Right cardiac atrium (tissue), 5 donors: ENCODE measurements at places on chromosomes 11 and 22. TPM values are rescaled to one million over a fixed set of nuclear protein-coding genes. Genes with fewer than 3 reads are reported as not detected.

The FAM111B gene
- 0.17 TPM for total RNA-seq

The DBX1 gene
- not detected for total RNA-seq

The INSC gene
- total RNA-seq, result 0.91 TPM

The SLC3A2 gene
- total RNA-seq, result 40.2 TPM

The HBB gene
- total RNA-seq, result 190 TPM

The ANKK1 gene
- 0.23 TPM for total RNA-seq

The KRTAP5-1 gene
- not detected for total RNA-seq

The WDR74 gene
- total RNA-seq, result 25.2 TPM

The OR52I1 gene
- not detected for total RNA-seq

The EFCAB6 gene
- 1.7 TPM for total RNA-seq

The OR51F2 gene
- total RNA-seq, result not detected

The GAL gene
- total RNA-seq, result not detected

The PAMR1 gene
- total RNA-seq, result 9.3 TPM

The UEVLD gene
- 17.4 TPM for total RNA-seq

The XKR3 gene
- not detected for total RNA-seq

The ENTHD1 gene
- total RNA-seq, result not detected

The PGA5 gene
- 0.56 TPM for total RNA-seq

GRCh38 chr22:19396934-19397733 is 34.4 kb downstream of the HIRA start:
- DNase-seq, result no peak

DNA sequence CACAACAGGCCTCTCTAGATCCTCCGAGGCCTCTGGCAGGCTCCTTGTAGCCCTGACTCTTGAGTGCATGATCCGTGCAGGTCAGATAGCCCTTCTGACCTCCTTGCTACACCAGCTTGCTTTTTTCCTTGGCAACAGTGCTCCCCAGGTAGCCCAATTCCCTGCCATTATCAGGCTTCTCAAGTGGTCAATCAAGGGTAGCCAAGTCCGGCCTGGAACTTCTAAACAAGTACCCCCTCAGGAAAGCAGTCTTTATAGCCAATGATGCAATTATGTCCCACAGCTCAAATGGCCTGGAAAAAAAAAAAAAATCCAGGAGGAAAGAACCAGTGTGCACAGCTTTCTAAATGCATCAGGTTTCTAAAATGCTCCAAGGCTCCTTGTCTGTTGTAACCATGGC is 59.8 kb downstream of the TENM4 start:
- no peak for DNase-seq

DNA sequence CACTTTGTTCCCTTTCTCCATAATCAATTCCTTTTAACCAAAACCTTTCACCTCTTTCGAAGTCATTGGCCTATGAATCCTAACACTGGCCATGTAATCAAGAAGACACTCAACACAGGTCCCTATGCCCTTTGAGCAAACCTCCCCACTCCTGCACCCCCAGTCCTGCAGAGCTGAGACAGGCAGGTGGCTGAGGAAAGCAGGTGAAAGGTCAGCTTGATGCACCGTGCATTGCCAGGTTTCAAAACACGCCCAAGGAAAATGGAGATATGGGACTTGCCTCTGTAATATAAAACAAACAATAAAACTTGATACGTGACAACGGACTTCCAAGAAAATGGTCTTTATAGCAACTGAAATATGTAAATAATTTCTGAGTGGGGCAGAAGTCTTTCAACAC is 10.6 kb downstream of the CPT1A start:
- DNase-seq, result peak; percentile 14

DNA sequence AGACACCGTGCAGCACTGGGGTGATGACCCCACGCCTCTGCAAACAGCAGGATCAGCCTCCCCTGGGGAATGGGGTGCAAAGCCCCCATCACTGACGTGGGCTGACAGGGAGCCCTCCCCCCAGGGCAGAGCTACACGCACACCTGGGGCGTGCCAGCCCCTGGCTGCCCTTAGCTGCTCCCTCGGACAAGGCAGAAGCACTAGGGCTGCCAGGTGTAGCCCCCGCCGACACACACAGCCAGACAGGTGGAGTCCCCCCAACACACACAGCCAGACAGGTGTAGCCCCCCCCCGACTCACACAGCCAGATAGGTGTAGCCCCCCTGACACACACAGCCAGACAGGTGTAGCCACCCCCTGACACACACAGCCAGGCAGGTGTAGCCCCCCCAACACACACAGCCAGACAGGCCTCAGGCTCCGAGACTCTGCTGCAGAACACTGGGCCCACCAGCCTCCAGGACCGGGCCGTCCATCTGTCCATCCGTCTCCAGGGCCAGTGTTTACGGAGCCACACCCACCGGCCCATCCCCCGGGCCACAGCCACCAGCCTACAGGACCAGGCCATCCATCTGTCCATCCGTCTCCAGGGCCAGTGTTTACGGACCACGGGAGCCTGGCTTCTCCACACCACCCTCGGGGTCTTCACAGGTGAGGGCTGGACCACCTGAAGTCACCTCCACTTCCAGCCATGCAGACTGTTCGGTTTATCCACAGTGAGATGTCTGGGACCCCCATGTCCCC is 3.5 kb downstream of the ANO9 start:
- DNase-seq, result peak; percentile 50

DNA sequence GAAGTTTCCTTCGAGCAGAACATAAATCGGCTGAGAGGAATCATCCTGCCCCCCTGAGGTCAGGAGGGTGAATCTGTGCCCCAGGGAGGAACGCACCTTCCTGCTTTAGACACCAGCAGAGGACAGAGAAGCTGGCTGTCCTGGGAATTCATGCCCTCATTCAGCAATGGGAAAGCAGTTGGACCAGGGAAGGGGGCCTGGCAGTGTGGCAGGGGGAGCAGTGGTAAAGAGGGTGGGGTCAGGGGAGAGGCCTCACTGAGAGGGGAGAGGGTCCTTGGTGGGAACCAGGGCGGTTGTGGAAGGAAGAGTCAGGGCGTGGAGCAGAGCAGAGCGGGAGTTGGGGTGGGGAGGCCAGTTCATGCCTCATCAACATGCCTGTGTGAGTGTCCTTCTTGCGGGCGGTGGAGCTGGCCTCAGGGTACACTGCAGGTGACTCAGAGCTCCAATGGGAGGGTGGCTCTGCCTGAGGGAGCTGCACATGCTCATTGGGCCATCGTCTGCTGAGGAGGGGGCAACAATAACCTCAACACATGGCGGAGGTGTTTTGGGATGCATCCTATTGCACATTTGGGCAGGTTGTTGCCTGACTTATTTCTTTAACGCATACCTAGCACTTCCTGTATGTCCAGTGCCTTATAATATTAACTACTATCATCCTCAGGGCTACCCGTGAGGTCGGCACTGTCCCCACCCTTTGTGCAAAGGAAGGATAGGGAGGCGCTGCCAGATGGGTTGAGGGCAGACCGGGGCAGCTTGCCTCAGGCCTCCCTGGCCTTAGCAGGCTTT is 23.2 kb downstream of the MED15 start:
- no peak for DNase-seq

GRCh38 chr11:31417357-31417756 is 47.7 kb downstream of the DNAJC24 start:
- DNase-seq, result no peak

DNA sequence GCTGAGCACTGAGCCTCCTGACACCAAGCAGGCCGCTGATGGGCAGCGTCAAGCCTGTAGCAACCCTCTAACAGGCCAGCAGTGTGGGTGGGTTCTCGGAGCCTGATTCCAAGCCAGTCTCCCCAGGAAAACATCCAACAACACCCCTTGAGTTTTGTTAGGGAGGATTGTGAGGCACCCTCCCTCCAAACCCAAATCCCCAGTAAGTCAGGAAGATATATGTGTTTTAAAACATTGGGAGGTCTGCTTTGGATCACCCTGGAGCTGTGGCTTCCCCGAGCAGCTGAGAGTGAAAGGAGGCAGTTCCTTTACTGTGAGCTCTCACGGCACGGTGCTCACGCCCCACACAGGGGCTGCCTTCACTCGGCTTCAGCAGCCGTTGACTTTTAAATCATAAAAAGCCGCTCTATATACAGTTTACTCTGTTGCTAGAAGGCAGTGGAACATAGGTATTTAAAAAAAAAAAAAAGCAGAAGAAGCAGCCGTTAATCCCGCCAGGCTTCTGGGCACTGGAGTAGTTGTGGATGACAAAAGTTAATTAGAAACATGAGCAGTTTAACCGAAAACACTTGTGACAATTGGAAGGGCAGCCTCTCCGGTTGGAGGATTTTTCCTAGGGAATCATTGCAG is 218.6 kb downstream of the NAV2 start:
- peak; percentile 45 for DNase-seq

GRCh38 chr22:29435236-29436136 is 2.9 kb upstream of the RFPL1 start:
- no peak for DNase-seq

- no peak for DNase-seq
Observed at GRCh38 chr11:107265591-107266121, 192.0 kb downstream of the CWF19L2 start.

DNA sequence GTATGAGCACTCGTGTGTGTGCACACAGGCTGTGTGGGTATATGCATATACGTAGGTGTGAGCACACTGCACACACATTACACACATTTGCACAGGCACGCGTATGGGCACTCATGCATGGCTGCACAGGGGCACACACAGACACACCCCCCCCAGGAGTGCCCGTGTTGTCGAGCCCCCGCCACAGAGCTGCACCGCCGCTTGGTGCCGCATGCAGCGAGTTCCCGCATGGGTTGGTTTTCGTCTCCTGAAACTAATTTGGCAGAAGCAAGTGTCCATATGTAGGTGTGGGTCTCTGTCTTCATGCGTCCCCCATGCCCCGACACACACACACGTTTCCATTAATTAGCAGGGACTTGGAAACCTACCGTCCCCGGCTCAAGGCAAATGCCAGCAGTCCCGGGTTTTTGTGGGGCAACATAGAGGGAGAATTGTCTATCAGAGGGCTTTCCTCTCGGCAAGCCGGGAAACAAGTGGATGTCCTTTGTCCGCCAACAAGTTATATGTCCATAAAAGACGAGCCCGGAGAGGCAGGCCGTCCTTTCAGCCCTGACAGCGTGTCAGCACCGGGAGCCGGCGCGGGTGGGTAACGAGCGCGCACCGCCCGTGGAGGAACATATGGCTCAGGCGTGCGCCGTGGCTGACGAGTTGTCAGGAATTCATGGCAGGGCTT is 1291.7 kb downstream of the BRD1 start:
- no peak for DNase-seq

DNA sequence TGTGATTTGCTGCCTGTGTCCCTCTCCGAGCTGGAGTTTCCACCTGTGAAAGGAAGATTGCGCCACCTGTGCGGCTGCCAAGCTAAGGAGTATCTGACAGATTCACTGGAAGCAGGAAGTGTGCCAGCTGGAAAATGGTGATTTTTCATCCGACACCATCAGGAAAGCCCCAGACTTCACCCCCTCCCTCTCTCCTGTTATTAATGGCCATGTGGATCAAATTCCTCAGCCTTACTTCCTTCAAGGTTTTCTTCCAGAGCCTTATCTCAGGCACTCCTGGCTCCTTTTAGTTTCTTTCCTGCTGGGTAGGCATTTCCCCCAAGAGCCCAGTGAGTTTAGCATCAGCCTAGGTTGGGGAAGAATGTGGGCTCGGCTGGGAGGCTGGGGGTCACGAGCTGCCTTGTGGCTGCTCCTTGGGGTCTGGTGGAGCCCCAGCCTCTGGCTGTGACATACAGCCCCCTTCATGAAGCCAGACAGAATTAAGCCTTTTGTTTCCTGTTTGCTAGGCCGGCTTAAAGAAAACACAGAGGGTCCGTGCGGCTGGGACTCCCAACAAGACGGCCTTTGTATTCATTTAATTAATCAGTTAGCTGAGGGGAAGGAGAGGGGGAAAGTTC is 37.1 kb downstream of the PKNOX2 start:
- no peak for DNase-seq

- peak; percentile 93 for DNase-seq
Observed at GRCh38 chr22:36286096-36286957, 33.4 kb downstream of the APOL1 start.

- DNase-seq, result no peak
Observed at GRCh38 chr11:132055296-132055695, 684.9 kb downstream of the NTM start.

DNA sequence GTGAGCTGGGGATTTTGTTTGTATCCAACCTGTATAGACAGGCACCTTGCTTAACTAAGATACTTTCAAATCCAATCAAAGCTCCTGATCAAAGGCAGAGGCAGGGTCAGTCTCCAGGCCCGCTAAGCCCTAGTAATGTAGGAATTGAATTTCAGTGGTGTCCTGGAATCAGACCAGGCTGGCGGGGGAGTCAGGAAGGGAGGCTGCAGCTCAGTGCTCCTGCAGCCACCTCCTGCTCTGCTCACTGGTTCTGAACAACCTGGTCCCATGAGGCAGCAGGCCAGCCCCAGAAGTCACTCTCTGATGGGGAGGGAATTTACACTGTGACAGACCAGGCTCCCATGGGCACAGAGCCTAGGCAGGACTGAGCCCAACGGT is 38.5 kb upstream of the GALNT18 start:
- no peak for DNase-seq
